ENCODE measurements at places on chromosomes 2 and 18. TPM values are rescaled to one million over a fixed set of nuclear protein-coding genes. Genes with fewer than 3 reads are reported as not detected.
A peak's percentile ranks its signal among the peaks of the same experiment; 100 is the strongest.

GRCh38 chr2:176390276-176391147, 121.3 kb downstream of the MTX2 start:
- no peak for DNase-seq

DNA sequence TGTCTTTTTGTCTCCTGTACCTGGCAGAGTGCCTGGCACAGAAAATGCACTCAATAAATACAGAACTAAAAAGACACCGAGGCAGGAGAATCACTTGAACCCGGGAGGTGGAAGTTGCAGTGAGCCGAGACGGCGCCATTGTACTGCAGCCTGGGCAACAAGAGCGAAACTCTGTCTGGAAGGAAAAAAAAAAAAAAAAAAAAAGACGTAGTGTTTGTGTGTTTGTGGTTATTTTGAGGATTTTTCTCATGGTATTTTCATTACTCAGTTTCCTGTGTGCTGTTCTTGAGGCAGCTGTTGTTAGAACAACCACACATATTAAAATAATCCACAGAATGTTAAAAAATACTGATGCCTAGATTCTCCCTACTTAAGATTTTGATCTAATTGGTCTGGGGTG, 519.2 kb upstream of the SPHKAP start:
- DNase-seq: no peak

GRCh38 chr2:238296638-238297457, 8.4 kb upstream of the PER2 start:
- no peak for DNase-seq

- peak; percentile 63 for DNase-seq
Measured at GRCh38 chr18:5057386-5058348, 139.4 kb downstream of the AKAIN1 start.

- DNase-seq: peak; percentile 26
Measured at GRCh38 chr2:54471221-54471711, 15.1 kb downstream of the SPTBN1 start.

- DNase-seq: no peak
Measured at GRCh38 chr2:65498396-65498795, 66.0 kb upstream of the SPRED2 start.

DNA sequence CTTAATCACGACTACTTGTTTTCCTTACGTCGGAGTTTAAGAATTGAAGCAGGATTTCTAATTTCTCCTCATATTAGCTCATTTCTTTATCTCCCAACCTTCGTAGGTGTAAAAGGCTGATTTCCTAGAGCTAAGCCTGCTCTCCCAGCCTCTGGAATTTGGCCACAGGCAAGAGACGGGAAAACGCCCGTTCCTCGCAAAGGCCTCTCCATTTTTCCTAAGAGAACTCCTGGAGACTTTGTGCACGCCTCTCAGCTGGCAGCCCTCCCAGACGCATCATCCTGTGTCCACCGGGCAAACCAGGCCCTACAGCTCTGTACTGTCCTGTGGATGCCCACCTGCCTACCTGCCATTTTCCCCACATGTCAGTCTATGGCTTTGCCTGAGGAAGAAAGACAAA, 106.3 kb downstream of the FTCDNL1 start:
- no peak for DNase-seq

The GPR155 gene
- 8.2 TPM for total RNA-seq

DNA sequence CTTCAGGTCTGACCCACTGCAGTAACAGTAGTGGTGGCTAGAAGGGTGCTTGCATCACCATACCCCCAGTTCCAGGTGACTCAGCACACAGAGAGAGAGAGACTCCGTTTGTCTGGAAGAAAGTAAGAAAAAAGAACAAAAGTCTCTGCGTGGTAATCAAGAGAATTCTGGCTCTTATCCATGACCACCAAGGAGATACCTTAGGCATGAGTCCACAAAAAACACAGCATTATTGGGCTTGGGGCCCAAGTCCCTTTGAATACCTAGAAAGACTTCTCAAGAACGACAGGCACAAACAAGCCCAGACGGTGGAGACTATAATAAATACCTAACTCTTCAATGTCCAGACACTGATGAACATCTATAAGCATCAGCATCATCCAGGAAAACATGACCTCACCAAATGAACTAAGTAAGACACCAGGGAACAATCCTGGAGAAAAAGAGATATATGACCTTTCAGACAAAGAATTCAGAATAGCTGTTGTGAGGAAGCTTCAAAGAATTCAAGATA, 21.7 kb upstream of the BAZ2B start:
- DNase-seq: no peak

DNA sequence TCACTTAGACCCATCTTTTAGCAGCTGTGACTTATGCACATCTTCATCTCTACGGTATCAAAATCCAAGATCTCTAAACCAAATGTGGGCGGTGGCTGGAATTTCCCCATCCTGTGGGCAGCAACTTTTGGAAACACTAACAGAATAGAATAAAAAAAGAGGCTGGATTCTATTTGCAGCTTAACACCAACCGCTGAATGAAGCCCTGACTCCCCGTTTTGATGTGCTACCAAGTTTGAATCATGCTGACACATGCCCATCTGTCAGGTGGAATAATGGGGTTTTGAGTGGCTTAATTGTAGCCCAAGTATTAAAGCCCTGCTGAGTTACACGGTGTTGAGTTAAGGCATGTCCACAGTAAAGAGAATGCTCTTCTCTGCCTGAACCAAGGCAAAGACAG, 165.2 kb downstream of the MTCL1 start:
- no peak for DNase-seq

DNA sequence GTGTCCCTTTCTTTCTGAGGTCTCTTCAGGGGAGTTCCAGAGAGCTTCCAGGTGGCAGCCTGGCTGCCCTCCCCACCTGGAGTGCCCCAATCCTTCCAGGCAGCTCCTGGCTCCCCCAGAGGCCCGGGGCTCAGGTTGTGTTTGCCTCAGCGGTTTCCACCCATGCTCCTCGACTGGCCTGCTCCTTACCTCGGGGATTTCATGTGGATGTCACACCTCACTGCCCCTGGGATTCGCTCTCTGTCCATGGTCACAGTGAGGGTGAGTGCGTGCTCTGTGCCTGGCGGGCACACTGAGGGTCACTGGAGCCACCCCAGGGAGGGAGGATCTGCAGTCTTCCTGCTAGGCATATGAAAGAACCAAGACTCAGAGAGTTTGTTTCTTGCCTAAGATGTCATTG, 2.1 kb upstream of the TOGARAM2 start:
- DNase-seq: no peak

- no peak for DNase-seq
Measured at GRCh38 chr2:8234253-8234652, 447.6 kb upstream of the ID2 start.

DNA sequence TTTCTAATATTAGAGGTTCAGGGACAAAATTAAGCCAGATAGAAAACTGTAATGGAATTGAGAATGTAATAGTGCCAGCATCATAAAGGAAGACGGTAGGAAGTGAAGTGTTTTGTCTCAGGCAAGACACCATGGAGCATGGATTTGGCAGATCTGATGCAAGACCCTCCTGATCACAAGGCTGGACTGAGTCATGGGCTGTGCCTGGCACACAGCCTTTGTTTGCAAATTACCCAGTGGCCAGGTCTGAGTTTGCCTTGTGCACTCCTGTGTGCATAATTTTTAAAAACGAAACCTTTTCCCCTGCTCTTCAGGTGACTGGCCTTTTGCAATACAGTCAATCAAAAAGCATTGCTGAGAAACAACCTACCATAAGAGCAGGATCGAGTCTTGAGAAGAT, 2.0 kb upstream of the UPP2 start:
- DNase-seq: no peak
